ENCODE measurements at places on chromosomes 1 and 21.

DNA sequence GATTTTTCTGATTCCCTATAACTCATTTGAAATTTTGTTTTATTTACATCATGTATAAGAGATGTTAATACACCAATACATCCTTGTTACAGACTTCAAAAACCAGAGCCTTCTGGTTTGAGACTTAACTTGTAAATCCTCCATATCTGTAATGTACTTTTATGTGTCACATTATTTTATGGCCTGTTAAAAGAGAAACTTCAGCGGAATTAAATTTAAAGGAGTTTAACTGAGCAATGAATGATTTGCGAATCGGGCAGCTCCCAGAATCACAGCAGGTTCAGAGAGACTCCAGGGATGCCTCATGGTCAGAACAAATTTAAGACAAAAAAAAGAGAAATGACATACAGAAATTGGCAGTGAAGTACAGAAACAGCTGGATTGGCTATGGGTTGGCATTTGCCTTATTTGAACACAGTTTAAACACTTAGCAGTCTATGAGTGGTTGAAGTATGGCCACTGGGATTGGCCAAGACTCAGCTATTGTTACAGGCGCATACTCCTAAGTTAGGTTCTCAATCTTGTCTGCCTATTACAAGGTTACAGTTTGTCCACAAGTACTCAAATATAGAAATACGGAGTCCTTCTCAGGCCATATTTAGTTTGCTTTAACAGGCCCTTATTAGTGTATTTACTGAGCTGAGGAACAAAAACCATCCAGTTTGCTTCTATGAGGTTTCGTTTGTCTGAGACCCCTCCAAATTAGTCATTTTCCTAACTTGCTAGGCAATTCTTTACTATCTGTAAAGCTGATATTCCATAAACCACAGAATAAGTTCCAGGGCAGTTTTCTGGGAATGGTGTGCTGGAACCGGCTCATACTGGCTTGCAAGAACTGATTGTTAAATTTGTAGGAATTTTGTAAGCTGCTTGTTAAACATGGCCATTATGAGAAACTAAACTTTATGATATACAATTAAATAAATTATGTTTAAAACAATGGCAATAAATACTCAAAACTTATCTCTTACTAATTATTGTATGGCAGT lies 56.2 kb upstream of the WDR26 start:
- no peak for DNase-seq

DNA sequence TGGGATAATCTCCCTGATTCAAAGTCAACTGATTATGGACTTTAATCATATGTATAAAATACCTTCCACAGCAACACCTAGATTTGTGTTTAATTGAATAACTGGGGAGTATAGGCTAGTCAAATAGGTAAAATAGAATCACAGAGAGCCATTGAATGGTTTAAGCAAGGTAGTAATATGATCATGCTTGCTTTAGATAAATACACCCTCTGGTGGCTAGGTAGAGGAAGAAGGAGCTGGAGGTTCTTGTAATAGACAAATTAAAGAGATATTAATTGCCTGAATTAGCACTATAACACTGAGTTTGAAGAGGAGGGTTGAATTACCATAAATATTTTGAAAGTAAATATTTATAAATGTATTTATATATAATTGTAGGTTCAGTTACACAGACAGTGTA lies 40.3 kb downstream of the DIRAS3 start:
- DNase-seq: peak; percentile 41

DNA sequence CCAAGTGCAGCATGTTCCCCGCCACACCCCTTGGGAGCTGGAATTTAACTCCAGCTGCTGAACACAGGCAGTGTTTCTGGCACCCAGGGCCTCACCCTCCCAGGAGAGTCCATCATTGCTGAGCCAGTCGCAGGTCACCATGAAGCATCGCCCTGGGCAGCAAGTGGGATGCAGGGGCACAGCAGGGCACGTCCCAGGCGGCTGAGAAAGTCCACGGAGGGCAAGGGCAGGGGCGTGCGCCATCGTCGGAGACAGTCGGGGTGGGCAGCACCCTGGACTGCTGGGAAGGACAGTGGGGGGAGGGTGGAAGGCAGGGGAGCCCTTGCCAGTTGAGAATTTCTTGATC lies 69.2 kb upstream of the PDE9A start:
- no peak for DNase-seq

GRCh38 chr1:112255080-112255479 lies 140.9 kb upstream of the CTTNBP2NL start:
- no peak for DNase-seq

DNA sequence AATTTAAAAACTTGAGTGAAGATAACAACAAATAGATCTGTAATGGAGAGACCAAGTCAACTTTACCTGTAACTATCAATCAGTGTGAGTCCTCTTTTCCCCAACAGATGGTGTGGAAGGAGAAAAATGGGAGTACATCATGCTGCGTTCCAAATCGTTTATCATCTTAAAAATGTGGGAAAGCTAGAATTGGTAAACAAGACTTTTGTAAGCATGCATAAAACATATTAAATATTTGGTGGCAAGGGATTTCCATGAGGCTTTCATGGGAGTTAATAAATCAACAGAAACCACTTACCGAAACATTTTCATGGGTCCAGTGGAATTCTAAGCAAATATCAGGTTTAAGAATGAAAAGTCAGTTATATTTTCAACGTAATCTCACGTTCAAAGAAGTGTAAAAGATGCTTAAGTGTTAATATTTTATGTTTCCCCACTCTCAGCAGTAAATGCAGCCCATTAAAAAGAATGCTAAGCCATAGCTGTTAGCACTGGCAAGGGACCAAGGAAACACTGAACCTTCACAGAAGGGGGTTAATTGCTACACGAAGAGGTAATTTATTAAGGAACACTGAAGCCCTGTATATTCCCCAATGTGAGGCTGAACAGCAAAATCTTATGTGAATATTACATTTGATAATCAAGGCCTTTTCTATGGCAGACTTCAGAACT lies 117.0 kb downstream of the ZC3H11B start:
- DNase-seq: no peak

DNA sequence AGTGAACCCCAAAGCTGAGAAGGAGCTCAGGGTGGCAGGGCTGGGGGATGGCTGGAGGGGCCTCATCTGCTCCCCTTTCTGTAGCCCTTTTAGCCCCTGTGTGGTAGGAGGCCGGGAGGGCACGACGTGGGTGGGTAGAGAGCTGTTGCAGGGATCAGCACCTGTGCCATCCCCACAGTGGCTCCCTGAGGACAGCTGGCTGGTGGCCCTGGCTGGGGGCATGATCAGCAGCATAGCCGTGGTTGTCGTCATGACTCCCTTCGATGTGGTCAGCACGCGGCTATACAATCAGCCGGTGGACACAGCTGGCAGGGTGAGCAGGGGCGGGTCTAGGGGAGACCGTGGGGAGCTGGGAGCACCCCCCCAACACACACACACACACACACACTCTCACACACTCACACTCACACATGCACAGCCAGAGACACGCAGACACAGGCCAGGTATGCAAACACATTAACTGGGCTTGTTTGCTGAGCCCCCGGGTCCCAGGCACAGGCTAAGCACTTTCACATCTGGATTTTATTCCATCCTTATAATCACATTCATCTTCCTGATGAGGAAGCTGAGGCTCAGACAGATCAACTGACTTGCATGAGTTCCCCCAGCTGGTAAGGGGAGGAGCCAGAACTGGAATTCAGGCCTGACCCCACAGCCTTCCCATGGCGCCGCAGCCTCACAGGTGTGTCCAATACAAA lies 2.5 kb downstream of the SLC25A34 start:
- no peak for DNase-seq

- DNase-seq: no peak
These were observed 408.1 kb upstream of the USP24 start for GRCh38 chr1:55623311-55623710.

GRCh38 chr1:168783458-168784210 lies 54.6 kb upstream of the DPT start:
- no peak for DNase-seq

GRCh38 chr1:2639607-2640521 lies 7.0 kb upstream of the MMEL1 start:
- no peak for DNase-seq

DNA sequence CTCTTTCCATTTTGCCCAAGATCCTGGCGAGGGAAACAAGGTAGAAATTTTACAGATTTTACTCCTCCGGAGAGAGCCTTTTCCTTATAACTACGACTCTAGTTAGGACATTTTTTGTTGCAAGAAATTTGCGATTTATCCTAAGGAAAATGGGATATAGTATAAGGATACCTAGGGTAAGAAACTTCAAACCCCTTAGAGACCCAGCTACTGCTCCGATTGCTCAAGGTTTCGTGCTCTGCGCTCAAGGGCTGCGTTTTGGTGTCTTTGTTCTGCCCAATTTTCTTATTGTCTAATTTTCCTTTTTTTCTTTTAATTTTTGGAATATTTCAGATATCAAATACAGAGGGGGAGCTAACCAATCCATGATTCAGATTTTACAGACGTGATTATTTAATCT lies 1.5 kb downstream of the TTC3 start:
- no peak for DNase-seq

- no peak for DNase-seq
These were observed 1.3 kb upstream of the UBE4B start for GRCh38 chr1:10031461-10031860.

- DNase-seq: no peak
These were observed 55.0 kb upstream of the RGS5 start for GRCh38 chr1:163257763-163258162.

DNA sequence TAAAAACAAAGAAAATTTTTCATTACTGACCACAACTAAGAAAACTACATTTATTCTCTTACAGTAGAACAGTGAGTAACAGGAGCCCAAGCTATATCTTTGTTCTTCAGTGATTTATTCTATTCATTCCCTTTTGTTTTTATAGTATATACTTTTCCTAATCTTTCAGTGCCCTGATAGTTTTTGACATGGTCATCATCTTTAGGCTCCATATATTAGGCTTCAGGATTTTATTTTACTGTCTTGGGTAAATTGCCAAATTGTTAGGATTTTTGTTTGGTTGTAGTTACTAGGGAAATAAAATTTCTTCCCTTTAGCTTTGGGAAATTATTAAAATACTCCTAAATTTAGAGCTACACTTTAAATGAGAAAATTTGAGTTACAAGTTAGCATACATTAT lies 10.3 kb downstream of the FBXO28 start:
- DNase-seq: no peak

- no peak for DNase-seq
These were observed 119.7 kb upstream of the C1orf174 start for GRCh38 chr1:4019606-4020331.

DNA sequence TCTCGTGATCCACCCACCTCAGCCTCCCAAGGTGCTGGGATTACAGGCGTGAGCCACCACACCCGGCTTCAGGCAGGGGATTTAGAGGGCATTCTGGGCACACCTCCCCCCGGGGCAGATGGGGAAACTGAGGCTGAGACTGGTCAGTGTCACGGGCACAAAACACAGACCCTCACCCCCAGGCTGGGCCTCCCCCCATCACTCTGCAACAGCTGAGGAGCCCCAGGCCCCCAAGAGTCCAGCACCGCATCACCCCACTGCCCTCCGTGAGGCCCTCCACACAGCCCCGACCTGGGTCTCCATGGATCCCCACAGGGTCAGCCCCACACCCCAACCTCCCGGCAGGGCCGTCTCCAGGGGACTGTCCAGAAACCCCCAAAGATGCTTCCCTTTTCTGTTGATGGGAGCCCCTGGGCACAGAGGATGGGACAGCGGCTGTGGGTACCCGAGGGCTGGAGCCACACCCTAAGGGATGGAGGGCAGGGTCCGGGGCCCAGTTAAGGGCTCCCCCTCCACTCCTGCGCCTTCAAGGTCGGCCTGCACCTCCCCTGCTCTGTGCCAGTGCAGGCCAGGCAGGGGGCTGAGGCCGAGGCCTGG lies 11.0 kb downstream of the TNFRSF14 start:
- no peak for DNase-seq

- DNase-seq: peak; percentile 49
These were observed 37.7 kb upstream of the GPR37L1 start for GRCh38 chr1:202084791-202085681.

GRCh38 chr1:41242342-41243078 lies 404 bp upstream of the SCMH1 start:
- DNase-seq: no peak

GRCh38 chr1:67429011-67429527 lies 1.1 kb downstream of the SERBP1 start:
- peak; percentile 17 for DNase-seq

- DNase-seq: no peak
These were observed 51.0 kb downstream of the SYDE2 start for GRCh38 chr1:85149805-85150204.

DNA sequence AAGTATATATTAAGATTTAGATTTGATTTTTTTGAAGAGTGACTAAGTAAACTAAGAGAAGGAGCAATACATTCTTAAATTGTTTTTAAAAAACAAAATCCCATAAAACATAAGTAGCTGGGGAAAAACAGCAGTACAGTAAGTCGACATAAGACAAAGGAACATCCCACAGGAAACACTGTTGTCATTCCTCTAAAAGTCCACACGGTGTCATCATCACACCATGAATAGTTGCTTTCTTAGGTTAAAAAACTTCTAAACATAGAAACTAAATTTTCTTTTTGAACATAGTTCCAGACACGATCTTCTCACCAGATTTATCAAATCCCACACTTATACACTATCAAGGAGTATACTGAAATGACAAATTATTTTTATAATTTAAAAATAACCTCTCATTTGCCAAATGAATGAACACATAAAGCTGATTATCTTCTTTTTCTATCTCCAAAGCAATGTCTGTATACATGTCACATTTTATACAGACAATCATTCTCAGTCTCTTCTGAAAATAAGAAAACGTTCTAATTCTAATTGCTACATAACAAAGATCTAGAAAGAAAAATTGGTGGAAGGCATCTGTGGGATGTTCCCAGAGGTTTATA lies 15.8 kb downstream of the ODF2L start:
- peak; percentile 37 for DNase-seq

All from D341Med (cell line).